Stimulated activated CD8-positive, alpha-beta memory T cell treated with anti-CD3 and anti-CD28 coated beads, Interleukin-4, amount 100 ng/mL, for 1 hour (primary cell): ENCODE measurements at places on chromosomes 3 and 15.

DNA sequence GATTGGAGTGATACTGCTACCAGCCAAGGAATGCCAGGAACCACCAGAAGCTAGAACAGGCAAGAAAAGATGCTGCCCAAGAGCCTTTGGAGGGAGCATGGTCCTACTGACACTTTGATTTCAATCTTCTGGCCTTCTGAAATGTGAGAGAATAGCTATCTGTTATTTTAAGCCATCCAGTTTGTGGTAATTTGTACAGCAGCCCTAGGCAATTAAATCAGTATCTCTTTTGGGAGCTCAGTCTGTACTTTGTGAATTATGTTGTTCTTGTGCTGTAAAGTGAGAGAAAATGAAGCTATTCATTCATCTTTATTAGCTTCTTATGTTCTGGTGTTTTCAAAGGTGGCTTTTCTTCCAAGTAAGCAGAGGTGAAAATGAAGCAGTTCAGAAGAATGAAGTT lies 381.3 kb downstream of the PDCD6IP start:
- no peak for DNase-seq

DNA sequence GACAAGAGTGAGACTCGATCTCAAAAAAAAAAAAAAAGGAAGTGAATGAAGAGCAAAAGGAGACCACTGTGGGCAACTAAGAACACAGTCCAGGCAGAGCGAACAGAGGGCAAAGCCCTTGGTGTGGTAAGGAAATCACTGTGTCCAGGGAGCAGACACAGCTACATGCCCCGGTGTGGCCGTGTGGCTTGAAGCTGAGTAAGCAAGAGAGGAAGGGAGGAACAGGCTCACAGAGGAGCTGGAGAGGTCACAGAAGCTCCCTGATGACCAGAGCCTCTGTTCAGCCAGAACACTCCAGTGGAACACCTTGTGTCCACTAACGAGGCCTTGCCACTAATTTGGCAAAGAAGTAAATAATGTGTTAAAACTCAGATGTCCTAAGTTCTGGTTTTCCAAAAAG lies 60.6 kb upstream of the GATA2 start:
- no peak for DNase-seq

DNA sequence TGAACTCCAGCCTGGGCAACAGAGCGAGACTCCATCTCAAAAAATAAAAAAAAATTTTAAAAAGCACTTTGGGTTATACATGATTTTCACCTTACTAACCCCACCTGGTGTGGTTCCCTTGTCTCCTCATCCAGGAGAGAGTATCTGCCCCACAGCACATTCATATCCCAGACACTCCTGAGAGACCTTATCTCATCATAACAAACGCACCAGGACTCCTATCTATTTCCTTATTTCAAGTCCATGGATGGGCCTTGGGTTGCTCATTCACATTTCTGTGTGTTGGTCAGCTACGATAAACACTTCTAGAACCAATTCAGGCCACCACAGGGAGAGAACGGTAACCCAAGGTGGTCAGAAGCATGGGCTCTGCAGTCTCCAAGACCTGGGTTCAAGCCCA lies 88.6 kb upstream of the SPATA12 start:
- DNase-seq = no peak

DNA sequence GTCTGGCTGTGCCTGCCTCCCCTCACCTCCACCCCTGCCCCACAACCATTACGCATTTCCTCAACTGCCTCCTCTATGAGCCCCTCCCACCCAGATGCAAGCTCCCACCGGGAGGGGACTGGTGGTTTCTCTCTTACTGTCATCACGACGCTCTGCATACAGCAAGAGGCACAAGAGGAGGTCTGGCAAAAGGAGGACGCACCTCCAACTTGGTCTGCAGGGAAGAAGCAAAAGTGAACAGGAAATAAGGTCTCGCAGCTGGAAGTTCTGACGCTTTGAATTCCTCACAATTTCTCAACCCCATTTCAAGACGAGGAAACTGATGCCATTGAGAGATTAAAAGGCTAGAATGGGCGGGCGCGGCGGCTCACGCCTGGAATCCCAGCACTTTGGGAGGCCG lies 42.3 kb upstream of the MUC4 start:
- DNase-seq = no peak

- no peak for DNase-seq
Observed at GRCh38 chr3:120560304-120561250, 35.6 kb upstream of the NDUFB4 start.

- no peak for DNase-seq
Observed at GRCh38 chr15:66982250-66982649, 83.2 kb upstream of the SMAD3 start.

DNA sequence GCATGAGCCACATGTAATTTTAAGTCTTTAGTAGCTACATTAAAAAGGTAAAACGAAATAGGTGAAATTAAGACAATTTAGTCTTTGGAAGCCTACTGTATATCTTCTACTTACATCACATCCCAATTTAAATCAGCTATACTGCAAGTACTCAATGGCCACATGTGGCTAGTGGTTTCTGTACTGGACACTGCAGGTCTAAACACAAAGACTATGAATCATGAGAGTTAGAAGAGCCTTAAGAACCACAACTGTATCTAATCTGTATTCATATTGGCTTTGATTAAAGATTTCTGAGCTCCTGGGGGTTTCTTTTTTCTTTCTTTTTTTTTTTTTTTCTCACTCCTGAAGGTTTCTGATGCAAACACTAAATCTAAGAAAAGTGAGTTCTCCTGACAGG lies 2.3 kb upstream of the EIF1B start:
- DNase-seq = no peak

DNA sequence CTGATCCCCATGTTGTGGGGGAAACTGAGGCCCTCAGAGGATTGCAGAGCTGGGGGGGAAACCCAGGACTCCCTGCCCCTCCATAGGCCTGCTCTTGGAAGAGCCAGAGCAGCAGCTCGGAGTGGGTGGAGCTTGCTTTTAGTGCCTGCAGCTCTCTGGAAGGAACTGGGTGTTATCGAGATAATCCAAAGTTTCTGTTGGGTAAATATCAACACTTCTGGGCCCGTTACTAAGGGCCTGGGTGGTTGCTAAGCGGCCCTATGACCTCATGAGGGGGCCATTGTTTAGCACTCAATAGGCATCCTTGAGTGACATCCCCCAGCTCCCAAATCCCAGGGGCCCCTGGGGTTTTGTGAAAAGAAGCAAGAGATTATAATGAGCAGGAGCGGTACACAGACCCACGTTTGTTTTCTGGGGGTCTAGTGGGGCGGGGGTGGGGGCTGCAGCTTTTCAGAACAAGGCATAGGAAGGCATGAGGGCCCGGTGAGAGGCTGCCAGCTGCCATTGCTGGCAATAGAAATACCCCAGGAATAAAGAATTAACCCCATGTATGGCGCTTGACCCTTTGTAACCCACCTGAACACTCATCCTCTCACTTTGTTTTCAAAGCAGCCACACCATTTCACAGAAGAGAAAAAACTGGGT lies 48.3 kb upstream of the ATP2B2 start:
- DNase-seq = no peak

DNA sequence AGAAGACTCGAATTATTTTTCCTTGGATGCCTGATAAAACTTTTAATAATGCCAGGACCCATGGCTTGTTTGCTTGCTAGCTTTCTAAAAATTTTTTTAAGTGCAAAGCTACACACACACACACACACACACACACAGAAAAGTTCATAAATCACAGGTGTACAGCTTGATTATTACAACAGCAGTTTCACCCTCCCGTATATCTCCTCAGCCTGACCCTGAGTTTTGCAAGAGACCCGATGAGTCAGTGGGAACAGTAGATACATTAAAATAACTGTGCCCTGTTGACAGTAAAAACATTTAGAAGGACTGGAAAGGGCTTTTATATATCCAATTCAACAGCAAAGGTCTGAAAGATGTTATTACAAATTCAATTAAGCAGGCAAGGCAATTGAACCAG lies 46.7 kb downstream of the EMC4 start:
- DNase-seq = no peak
